ENCODE measurements at places on chromosomes 12 and 14.

DNA sequence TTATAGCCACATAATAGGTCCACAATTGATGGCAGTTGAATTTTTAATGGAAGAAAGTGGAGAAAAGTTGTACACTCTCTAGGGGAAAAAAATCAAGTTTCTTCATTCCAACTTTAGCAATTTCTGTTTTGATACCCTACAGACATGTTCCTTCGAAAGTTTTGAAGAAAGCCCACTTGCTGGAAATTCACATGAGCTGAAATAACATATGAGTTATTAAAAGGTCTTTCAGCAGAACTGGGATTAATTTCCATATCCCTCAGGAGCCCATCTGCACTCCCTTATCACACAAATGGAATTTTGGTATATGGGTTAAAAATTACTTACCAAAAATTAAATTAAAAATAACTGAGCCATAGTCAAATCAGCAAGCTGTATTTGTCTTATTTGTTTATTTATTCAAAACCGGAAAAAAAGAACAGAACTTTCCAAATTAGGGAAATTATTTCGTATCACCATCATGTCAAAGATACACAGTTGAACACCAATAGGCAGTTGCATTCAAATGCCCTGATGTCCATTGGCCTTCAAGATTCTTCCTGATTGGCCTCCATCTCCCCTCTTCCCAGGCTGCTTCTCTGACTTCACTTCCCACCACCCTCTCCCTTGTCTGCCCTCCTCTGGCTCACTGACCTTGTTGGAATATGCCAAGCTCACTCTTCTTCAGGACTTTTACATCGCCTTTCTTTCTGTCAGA lies 445.5 kb downstream of the EGLN3 start:
- no peak for DNase-seq

DNA sequence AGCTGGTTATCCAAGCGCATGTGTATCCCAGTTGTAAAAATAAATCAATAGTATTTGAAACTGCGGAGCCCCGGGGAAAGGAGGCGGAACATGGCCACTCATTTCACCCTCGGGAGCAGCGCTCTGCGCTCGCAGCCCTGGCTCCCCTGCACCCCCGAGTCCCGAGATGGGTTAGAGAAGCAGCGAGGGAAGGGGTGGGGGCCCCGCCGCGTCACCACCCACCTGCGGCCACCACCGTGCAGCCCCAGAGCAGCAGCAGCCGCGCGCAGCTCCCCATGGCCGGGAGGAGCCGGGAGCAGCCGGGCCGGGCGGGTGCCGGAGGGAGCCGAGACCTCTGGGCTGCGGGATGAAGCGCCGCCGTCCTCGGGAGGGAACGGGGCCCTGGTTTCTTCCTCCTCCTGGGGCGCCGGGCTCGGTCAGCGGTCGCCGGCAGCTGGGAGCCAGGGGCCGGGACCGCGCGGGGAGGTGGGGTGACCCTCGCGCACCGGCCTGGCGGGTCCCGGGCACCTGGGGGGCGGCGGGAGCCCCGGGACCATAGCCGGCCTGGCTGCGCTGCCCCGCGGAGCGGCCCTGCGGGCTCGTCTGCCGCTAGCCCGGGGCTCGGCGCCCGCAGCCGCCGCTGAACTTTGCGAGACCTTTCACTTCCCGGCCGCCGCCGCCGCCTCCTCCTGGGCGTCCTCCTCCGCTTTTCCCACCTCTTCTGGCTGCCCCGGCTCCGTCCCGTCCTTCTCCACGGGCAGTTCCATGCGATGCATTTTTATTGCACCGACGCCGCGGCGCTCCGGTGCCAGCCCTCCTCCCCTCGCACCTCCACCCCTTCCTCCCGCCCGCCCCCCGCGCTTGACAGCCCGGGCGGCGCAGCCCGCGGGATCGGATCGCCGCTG lies at the start of gene NTN4:
TSS of gene NTN4 (minus strand) at position 732 of the 884 bp plus-strand sequence. CDS start at position 277, 455 bp downstream.
- peak; percentile 35 for DNase-seq

DNA sequence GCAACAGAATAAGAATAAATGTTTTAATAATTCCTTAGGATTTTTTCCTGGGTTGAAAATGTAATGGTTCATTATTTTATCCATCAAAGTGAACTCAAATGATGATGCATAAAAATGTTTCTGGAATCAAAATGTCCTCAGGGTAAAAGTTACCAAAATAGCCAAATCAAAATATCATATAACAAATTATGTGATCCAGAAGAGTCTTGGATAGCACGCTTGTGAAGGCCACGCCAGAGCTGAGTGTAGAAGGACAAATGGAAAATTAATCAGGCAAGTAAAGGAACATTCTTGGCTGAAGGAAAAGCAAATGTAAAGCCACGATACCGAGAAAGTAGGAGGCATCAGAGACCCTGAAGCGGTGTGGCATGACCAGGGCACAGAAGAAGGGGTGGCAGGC lies 169.2 kb downstream of the CAPZA3 start:
- DNase-seq: no peak

GRCh38 chr12:89878950-89879349 lies 170.3 kb upstream of the ATP2B1 start:
- no peak for DNase-seq

DNA sequence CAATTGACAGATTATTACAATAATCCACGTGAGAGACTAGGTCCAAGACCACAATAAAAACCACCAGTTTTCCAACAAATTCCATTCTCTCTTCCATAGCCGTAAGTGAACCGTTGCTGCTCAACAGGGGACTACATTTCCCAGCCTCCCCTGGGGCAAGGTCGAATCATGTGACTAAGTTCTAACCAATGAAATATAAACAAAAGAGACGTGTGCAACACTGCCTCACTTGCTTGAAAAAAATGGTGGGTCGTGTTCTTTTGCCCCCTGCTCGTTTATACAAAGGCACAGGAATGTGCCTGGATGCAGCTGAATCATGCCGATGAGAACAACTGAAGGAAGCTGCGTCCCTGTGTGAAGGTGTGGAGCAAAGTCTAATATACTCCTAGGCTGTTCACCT lies 51.1 kb downstream of the HSPB8 start:
- peak; percentile 20 for DNase-seq

- DNase-seq: no peak
Measured at GRCh38 chr12:104223712-104224111, 8.1 kb downstream of the TXNRD1 start.

GRCh38 chr12:94792693-94793092 lies 142.3 kb upstream of the TMCC3 start:
- DNase-seq: no peak

GRCh38 chr14:74951443-74952179 lies 3.8 kb downstream of the PGF start:
- no peak for DNase-seq

- DNase-seq: peak; percentile 63
Measured at GRCh38 chr12:118645219-118645618, 268.9 kb downstream of the SUDS3 start.

DNA sequence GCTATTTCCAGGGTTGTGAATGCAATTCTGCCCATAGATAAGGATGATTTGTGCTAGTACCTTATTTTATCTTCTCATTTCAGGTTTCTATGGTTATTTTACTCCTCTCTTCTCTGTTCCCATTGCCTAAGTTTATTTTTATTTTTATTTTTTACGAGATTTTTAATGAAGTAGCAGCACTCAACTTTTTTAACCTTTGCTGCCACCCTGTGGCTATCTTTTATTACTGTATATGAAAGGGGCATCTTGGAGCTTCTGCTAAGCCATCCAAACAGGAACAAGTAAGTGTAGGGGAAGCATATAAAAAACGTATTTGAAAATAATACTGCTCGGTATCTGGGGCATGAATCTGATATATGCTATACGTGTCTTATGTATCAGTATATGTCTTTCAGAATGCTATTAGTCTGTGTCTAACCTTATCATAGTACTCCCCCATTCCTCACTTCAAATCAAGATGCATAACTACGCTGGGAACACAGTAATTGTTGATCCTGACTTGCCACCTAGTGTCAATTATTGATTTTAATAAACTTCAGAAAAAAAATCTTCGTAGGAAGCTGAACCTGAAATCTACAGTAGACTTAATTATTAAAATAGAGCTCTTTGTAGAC lies 60.3 kb downstream of the KLRG1 start:
- DNase-seq: peak; percentile 46
